Esophagus muscularis mucosa (tissue), 4 donors: ENCODE measurements at places on chromosomes 7 and 10. TPM values are rescaled to one million over a fixed set of nuclear protein-coding genes. Genes with fewer than 3 reads are reported as not detected.

The IRF5 gene
- 14.5 TPM for total RNA-seq

The PKD2L1 gene
- not detected for total RNA-seq

The AKR1B15 gene
- 0.17 TPM for total RNA-seq

The GRID1 gene
- total RNA-seq: under 0.01 TPM

The MOGAT3 gene
- not detected for total RNA-seq

The MACROH2A2 gene
- 6.2 TPM for total RNA-seq

The RADIL gene
- 12.1 TPM for total RNA-seq

The SLC13A4 gene
- not detected for total RNA-seq

The TMEM184A gene
- total RNA-seq: 0.23 TPM

The PPP1R17 gene
- total RNA-seq: not detected

The CHST3 gene
- total RNA-seq: 37.3 TPM

The PAX4 gene
- not detected for total RNA-seq

The FFAR4 gene
- total RNA-seq: 0.45 TPM

The MYL10 gene
- not detected for total RNA-seq

The OAT gene
- total RNA-seq: 169 TPM

The SPOCK2 gene
- 4.6 TPM for total RNA-seq

The PLPP4 gene
- total RNA-seq: 2.1 TPM

The PLEKHS1 gene
- not detected for total RNA-seq

The MUC3A gene
- total RNA-seq: not detected

The RPA3 gene
- total RNA-seq: 22.0 TPM

The LFNG gene
- total RNA-seq: 9.6 TPM

The GALNT17 gene
- 51.1 TPM for total RNA-seq

The C10orf53 gene
- total RNA-seq: not detected

The PIK3CG gene
- 3.8 TPM for total RNA-seq

The NAPEPLD gene
- total RNA-seq: 6.9 TPM

The BLNK gene
- 1.3 TPM for total RNA-seq

The RBP3 gene
- total RNA-seq: not detected

The AKR1C2 gene
- 12.7 TPM for total RNA-seq

The KAZALD1 gene
- 3.2 TPM for total RNA-seq

The SCART1 gene
- total RNA-seq: 1.5 TPM

The MRLN gene
- not detected for total RNA-seq

The PMS2 gene
- total RNA-seq: 8.3 TPM

The COL13A1 gene
- 1.2 TPM for total RNA-seq

The STK31 gene
- total RNA-seq: 0.19 TPM

The HABP2 gene
- total RNA-seq: not detected

The FEZF1 gene
- total RNA-seq: not detected

The MGAM2 gene
- total RNA-seq: 0.11 TPM

The CLDN4 gene
- 0.42 TPM for total RNA-seq

The TFAM gene
- 21.9 TPM for total RNA-seq

The KCNIP2 gene
- 0.32 TPM for total RNA-seq

The RBP4 gene
- 0.99 TPM for total RNA-seq

The SH2D4B gene
- total RNA-seq: 0.42 TPM

The EPDR1 gene
- 35.5 TPM for total RNA-seq

The PPP1R3C gene
- 81.3 TPM for total RNA-seq

The CYP2C8 gene
- total RNA-seq: not detected

The VPS37D gene
- 7.1 TPM for total RNA-seq

The CCL26 gene
- not detected for total RNA-seq

The UTF1 gene
- not detected for total RNA-seq

The FGFR2 gene
- total RNA-seq: 59.6 TPM

The NXPH1 gene
- not detected for total RNA-seq

The UNCX gene
- not detected for total RNA-seq

The ZNF804B gene
- total RNA-seq: not detected

The EVX1 gene
- not detected for total RNA-seq

The MYH16 gene
- total RNA-seq: not detected

The SEPHS1 gene
- 53.1 TPM for total RNA-seq

The GIMAP8 gene
- total RNA-seq: 7.1 TPM

The KEL gene
- not detected for total RNA-seq

The CLRN3 gene
- total RNA-seq: not detected
